ENCODE measurements at places on chromosomes 6 and 20.

DNA sequence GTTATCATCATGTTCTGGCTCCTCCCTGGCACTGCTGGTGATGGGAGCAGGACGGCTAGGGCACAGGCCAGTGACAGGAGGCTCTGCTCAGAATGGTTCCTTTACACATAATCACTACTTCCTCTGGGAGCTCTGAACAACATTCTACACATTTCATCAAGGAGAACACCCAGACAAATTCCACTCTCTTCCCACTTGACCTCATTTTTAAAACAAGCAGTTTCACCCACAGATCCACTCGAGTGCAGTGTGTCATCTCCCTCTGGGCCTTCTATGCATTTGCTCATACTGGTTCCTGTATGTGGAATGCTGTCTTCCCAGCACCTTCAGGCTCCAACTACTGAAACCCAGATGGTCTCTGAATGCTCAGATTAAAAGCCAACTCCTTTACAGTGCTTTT lies 84.8 kb downstream of the ELOVL5 start:
- DNase-seq: no peak

DNA sequence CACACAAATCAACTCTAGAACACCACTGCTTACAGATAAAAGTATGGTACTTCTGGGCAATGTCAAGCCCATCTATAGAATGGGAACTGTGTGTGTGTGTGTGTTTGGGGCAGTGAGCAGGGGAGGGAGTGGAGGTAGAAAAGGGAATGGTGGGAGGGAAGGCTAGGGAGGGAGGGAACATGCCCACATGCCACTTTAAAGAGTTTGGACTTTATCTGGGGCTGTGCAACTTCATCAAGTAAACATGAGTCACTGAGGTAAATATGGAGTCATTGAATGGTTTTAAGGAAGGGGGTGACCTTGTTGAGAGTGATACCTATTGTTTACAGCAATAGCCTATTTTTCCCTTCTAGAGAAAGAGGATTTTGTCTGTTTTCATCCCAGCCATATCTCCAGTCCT lies 22.5 kb upstream of the RNGTT start:
- no peak for DNase-seq

DNA sequence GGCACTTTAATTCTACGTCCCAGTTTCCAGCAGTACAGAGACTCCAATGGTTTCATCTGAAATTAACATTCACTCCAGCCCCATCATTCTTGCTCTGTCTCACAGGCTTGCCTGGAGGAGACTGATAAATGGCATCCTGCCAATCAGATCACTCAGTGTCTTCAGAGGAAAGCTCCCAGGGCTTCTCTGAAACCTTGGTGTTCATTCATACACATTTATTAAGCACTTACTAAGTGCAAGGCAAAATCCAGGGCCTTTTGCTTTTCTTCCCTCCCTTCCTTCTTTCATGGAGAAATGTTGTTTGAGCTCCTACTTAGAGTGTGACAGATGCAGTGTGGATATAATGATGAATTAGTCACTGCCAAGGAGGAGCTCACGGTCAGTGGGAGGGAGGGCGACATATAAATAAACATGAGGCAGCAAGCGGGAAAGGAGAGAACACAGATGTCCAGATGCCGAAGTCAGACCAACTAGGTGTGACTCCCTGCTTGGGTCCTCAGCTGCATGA lies 106.7 kb upstream of the DTNBP1 start:
- no peak for DNase-seq

- peak; percentile 92 for DNase-seq
These were observed 41.8 kb downstream of the RBM38 start for GRCh38 chr20:57432862-57433491.

DNA sequence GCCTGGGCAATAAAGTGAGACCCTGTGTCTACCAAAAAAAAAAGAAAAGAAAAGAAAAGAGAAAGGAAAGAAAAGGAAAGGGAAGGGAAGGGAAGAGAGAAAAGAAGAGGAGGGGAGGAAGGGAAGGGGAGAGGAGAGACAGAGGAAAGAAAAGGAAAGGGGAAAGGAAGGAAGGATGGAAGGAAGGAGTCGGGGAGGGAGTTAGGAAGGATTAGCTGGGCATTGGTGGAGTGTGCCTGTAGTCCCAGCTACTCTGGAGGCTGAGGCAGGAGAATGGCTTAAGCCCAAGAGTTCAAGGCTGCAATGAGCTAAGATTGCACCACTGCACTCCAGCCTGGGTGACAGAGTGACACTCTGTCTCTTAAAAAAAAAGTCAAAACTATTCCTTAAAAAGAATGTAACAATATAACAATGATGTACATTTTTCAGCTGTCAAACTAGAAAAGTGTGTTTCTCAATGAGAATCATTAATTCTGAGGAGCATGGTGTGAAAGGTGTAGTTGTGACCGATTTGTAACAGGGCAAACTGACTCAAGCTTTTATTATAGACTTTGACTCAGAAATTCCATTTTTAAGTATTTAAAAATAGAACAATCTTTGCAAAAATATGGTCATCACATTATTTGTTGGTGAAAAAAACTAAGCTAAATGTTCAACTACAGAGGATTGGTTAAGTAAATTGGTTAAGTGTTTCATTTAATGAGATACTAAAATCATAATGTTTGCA lies 14.7 kb downstream of the SNRPB start:
- no peak for DNase-seq

DNA sequence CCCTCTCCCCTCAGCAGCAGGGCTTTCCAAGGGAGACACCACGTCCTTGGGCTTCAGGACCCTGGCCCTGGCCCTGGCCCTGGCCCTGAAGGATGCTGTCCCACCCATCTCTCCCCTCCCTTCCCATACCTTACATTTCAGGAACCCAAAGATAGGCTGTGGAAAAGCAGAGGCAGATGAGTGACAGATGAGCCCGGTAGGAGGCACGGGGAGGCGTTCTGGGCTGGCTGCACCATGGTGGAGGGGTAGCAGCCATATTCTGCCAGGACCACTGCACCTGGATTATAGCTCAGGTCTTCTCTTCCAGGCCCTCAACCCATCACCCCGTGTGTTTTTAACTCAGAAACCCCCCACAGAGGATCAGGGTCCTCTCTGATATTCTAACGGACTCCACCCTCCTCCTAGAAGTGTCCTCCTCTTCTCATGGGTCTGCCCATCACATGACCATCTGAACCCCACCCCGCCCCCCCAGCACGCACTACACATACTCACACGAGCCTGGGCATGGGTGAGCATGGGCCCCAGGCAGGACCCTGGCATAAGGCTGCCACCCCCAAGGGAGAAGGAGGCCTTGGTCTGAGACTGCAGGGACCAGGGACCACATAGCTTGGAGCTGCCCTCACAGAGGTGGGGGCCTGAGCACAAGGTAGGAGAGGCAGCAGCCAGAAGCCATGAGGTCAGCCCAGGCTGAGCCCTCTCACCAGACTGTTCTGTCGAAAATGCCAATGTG lies 220.8 kb upstream of the CDH4 start:
- no peak for DNase-seq

DNA sequence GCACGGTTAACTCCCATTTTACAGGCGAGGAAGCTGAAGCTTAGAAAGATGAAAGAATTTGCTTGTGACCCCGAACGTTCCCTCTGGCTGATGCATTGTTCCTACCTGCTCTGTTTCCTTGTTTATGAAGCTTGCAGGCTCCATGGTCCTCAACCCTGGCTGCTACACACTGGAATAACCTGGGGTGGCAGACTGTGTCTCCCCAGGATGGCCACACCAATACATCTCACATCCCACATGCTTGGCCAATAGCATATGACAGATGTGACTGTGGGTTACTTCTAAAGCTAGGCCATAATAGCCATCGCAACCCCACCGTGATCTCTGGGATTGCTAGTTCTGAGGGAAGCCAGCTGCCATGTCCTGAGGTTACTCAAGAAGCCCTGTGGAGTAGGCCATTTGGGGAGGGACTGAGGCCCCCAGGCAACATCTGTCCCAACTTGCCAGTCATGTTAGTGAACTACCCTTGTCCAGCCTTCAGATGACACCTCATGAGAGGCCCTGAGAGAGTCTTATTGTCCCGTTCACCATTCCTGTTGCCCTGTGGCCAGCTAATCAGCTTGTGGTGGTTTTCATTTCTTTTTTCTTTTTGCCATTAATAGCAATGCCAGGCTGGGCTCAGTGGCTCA lies 6.7 kb upstream of the FAM110A start:
- DNase-seq: no peak

- no peak for DNase-seq
These were observed 123.8 kb downstream of the TAF4 start for GRCh38 chr20:61941721-61942405.

- DNase-seq: no peak
These were observed 2.3 kb downstream of the SPEF1 start for GRCh38 chr20:3778976-3779375.

- DNase-seq: no peak
These were observed 61.8 kb downstream of the EPM2A start for GRCh38 chr6:145673504-145673903.

- DNase-seq: no peak
These were observed 28.9 kb downstream of the ASIP start for GRCh38 chr20:34269996-34270627.

DNA sequence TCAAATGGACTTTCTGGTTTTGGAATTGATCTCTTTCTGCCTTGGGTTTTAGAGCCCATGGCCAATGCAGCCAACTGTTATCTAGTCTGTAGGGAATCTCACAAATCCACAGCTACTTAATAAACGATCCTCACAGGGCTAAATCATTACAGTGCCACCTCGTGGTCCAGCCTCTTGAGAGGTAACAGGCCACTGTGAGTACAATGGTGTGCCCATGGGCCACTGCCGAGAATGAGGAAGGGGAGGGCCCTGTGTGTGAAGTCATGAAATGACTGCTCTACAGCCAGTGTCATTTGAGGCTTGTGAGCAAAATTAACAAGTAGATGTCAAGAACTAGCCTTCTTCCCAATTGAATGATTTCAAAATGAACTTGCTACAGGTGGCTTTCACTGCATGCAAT lies 54.3 kb upstream of the GMPR start:
- peak; percentile 72 for DNase-seq

DNA sequence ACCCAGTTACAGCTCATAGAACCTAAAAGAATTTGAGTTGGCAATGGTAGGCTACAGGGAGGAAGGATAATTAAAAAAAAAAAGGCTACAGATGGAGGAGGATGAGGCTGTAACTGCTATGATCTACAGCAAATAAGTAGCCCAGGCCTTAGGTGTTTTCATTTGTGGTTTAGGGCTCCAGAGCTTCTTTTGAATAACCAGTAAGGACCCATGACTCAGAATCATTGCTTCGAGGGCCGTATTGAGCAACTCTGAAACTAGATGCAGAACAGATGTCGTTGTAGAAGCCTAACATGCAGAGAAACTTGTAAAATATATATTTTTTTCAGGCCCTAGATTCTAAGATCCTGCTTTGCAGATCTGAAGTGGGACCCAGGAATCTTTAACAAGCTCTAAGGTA lies 19.0 kb upstream of the ASIP start:
- no peak for DNase-seq

- DNase-seq: no peak
These were observed 171.0 kb upstream of the CITED2 start for GRCh38 chr6:139545206-139546105.

DNA sequence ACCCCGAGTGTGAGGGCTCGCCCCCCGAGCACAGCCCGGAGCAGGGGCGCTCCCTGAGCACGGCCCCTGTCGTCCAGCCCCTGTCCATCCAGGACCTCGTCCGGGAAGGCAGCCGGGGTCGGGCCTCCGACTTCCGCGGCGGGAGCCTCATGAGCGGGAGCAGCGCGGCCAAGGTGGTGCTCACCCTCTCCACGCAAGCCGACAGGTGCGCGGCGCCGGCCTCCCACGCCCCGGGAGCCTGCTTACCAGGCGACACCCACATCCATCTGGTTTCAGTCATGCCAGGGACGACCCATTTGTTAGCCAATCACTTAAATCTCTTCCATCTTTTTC lies 73.5 kb upstream of the PBOV1 start:
- no peak for DNase-seq

GRCh38 chr20:15645816-15646215 lies 927.4 kb downstream of the KIF16B start:
- no peak for DNase-seq

DNA sequence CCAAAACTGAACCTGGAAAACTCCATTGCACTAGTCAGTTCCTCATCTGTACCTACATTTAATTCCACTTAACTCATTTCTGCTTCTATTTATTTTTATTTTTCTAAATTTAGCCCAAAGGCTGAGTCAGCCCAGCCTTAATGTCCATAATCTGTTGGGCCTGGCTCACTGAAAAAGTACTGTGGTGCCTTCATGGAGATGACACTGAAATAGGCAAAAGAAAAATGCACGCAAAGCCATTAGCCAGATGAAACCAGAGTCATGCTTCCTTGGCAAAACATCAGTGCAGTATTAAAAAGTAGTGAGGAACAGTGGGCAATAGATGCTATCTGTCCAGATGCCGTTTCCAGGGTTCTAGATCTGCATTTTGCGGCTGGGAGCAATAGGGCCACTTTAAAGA lies 14.7 kb upstream of the PLCB4 start:
- no peak for DNase-seq

- no peak for DNase-seq
These were observed 600.8 kb downstream of the MEI4 start for GRCh38 chr6:78253618-78254017.

GRCh38 chr6:12075067-12075563 lies 63.0 kb downstream of the HIVEP1 start:
- no peak for DNase-seq

DNA sequence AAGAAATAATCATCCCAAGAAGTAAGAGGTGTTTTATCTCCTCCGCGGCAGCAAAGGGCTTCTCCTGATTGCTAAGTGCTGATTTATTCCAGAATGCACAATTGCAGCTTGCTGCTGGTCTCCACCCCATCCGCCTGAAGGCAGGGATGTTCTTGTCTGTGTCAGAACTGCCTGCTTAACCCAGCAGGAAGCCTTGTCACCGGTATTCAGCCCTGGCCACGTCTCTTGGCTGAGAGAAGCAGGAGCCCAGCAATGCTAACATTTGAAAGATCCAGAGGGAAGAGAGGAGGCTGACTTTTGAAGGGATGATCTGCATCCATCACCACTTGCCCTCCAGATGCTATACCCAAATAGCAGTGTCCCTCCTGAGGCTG lies 4.2 kb downstream of the SCML4 start:
- no peak for DNase-seq

- DNase-seq: no peak
These were observed 45.2 kb downstream of the KIF16B start for GRCh38 chr20:16528078-16528477.

DNA sequence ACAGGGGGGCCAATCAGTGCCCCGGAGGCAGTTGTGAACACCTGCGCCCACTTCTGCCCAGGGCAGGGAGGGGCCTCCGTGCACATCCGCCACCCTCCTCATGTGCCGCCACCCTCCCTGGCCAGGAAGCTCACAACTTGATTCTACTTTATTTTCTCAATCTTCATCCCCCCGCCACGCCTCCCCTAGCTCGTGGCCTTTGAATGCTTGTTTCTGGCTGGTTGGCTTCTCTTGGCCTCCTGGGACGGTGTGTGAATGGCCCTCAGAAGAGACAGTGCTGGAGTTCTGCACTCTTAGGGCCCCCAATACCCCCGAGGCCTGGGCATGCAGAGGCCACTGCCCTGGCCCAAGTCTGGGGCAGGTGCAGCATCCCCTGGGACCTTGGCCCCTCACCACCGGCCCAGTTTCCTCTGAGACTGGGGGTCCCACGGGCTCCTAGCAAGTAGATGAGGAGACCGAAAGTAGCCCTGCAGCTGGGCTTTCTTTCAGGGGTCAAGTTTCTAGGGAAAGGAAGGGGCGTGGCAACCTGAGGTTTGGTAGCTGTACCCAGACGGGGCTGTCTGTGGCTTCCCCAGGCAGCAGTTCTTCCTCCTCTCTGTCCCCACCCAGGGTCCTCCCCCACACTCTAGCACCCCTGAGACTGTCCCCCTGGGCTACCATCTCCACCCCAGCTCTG lies 1.3 kb downstream of the RGS19 start:
- DNase-seq: peak; percentile 58

Data from GM20000 (cell line).